ENCODE measurements at places on chromosomes 6 and 20. TPM values are rescaled to one million over a fixed set of nuclear protein-coding genes. Genes with fewer than 3 reads are reported as not detected.

GRCh38 chr20:53652859-53653517, 59.3 kb upstream of the ZNF217 start:
- DNase-seq = no peak

The UNC93A gene
- total RNA-seq = not detected

The SLC22A2 gene
- not detected for total RNA-seq

GRCh38 chr6:115612796-115613479, 447.8 kb downstream of the FRK start:
- DNase-seq = no peak

- DNase-seq = no peak
Observed at GRCh38 chr6:69848552-69848951, 17.8 kb upstream of the COL19A1 start.

Measured in mesenteric fat pad (tissue), 1 donor.